Left cardiac atrium (tissue), 4 donors: ENCODE measurements at places on chromosomes 11 and 22. TPM values are rescaled to one million over a fixed set of nuclear protein-coding genes. Genes with fewer than 3 reads are reported as not detected.
A peak's percentile ranks its signal among the peaks of the same experiment; 100 is the strongest.

- no peak for DNase-seq
Observed at GRCh38 chr11:90447618-90448017, 224.8 kb upstream of the CHORDC1 start.

Gene CREB3L1
- 28.0 TPM for total RNA-seq

DNA sequence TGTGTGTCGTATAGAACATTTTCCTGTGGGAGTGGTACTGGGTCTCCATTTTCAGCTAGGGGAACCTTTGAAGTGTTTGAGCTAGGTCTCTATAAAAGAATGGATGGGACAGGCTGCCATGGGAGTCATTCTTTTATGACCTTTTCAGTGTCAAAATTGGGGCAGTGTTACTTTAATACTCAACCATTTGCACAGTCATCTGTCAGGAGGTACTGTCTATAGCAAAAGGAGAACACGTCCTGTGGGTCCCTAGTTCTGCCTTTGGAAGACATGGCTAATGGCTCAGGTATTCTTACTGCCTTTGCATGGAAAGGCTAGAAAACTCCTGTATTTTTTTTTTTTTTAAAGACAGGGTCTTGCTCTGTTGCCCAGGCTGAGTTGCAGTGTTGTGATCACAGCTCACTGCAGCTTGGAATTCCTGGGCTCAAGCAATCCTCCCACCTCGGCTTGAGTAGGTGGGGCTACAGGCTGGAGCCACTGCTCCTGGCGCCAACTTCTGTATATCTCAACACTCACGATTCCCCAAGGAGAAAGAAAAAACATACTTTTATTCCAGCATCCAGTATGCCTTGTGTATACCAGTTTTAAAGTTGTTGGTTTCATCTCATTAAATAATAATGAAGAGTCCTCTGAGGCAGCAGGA is 2.1 kb upstream of the ATF4 start:
- no peak for DNase-seq

DNA sequence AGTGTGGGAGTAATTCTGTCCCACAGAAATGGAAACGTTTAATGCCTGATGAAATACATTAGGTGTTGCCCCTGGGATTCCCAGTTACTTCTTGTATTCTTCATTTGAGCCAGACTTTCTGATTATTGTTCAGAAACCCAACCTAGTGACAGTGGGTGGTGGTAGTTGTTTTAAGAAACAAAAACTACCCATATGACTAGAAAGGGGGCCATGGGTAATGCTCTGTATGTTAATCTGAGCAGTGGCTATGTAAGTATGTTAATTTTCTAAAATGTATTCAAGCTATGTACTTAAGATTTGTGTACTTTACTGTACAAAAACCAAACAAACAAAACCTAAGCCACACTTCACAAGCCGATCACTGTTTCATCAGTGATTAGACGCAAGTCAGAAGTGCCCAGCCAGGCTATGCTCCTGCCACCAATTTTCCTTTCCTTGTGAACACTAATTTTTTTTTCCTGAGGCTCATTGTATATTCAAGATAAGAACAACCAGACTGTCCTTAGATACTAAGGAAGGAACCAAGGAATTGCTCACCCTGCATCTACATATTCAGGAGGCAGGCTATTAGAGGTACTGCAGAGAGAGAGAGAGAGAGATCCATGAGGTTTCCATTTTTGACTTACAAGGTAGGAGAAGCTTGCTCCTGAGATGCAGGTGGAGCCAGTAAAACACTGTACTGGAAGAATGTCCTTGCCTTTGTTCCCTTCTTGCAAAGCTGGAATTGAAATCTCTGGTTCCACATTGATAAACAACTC is 122.7 kb downstream of the DBX1 start:
- no peak for DNase-seq

DNA sequence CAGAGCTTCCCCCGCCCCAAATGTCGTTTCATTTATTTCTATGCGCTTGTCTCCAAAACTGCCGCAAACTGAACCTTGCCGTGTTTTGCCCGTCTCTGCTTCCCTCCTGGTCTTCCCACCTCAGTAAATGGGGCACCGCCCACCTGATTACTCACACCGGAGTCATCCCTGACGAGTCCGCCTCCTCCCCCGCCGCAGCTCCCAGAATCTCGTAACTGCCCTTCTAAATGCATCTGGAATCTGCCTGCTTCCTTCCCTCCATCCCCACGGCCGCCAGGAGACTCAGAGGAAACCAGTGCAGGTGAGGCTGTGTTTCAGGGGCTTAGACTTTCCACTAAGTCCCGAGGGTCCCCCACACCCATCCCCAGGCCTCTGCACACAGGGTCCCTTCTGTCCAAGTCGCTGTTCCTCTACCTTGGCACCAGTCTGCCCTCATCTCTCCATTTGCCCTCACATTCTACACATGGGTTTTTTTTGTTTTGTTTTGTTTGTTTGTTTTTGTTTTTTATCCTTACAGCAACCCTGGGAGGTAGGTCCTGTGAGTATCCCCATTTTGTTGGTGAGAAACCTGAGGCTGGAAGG is 62.6 kb upstream of the PHF21B start:
- DNase-seq, result peak; percentile 42
